ENCODE measurements at places on chromosomes 1 and 21.

DNA sequence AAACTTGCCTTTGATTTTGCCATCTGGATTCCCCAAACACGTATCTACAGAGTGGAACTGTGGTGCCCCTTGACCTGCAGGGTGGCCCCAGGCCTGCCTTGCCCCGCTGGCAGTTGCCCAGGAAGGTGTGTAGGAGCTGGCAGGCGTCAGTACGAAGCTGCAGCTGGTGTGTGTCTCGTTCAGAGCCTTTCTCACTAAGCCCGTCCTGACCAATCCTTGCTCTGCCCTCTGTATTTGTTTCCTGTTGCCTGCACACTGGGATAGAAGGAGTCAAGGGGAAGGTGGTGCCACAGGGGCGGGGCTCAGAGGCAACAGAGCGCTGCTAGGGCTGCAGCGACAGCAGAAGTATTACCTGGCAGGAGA lies 5.2 kb upstream of the VSIG8 start:
- DNase-seq = peak; percentile 61

GRCh38 chr21:32712043-32712442 lies 15.8 kb downstream of the SYNJ1 start:
- DNase-seq = no peak

GRCh38 chr1:229258757-229259060 lies 12.2 kb upstream of the RAB4A start:
- no peak for DNase-seq

GRCh38 chr1:202982715-202983430 lies 15.8 kb upstream of the CYB5R1 start:
- DNase-seq = no peak

DNA sequence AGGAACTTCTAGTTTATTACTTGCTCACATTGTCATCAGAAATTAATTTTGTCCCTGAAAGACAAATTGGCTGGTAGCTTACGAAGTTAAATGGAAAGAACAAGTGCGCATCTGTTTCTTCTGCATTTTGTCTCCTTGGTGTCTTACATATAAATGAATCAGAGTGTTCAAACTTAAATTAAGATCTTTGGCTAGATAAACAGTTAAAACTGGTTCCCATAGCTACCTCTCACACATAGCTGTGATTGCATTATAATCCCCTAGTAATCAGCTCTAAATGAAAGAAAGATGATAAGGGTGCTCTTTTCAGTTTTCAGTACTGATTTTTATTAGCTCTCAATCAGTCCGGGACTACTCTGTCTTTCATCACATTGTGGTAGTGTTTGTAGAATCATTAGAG lies 124.2 kb upstream of the LMO4 start:
- DNase-seq = no peak

DNA sequence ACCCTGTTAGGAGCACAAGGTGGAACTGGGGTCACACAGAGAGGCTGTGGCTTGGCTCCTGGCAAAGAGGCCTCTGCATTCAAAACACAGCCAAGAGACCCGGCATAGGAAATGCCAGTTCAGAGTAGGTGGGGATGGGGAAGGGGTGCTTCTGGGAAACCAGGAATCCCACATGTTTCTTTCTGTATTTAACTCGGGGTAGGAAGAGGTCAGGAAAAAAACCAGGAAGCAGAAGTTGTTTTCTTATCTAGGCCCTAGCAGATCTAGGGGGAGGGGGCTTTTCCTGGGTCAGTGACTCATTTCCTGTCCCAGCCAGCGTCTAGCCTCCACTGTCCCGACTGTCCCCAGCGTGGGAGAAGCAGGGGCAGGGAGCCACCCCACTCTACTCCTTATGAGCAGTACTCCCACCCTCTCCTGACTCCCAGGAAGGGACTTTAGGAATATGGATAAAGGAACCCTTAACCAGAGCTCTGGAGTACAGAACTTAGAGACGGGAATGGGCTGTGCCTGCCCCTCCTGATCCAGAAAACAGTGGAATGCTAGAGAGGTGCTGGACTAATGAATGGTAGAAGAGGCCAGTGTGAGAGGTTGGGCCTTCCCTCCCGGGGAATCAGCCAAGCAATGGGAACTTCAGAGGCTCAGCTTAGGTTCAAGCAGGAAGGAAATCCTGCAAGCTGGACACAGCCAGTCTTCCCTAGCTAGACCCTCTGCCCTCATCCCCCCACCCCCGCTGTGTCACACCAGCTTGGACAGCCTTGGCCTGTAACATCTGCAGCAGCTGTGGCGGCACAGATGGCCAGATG lies 5.7 kb downstream of the FHL3 start:
- peak; percentile 54 for DNase-seq

GRCh38 chr1:248627971-248628844 lies 6.7 kb downstream of the OR2T11 start:
- DNase-seq = no peak

GRCh38 chr1:63633281-63633680 lies 40.1 kb downstream of the PGM1 start:
- no peak for DNase-seq

- DNase-seq = no peak
Observed at GRCh38 chr21:38396325-38396724, 102.0 kb downstream of the ERG start.

DNA sequence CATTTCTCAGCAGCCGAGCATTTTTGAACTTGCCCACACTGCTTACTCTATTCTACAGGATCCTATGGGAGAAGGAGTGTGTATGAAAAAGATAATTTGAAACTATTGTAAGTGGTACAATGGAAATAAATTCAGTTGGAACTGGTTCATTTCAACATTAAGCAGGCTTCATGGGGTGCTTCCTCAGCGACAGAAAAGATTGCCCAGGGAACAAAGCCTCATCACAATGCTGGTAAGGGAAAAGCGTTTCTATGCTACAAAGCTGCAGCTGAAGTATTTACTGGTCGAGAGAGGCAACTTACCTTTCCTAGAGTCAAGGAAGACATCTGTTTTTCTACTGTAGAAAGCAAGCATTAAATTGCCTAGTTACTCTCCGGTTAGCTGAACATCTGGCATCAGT lies 568.2 kb upstream of the ZP4 start:
- DNase-seq = no peak

DNA sequence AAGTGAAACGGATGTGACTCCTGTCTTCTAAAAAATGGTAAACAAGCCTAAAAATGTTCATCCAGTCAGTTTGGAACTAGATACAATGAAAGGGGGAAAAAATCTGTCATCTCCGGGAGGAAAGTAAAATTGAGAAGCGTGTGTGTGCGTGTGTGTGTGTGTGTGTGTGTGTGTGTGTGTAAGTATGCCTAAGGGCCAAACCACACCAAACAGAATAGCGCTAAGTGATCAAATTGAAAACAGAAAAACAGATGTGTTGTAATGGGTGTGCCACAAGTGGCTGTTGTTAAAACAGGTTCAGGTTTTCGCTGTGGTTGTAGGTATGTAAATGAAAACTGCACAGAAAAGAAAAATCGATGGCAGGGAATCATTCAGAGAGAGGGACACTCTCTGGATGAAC lies 106.7 kb downstream of the RNF220 start:
- no peak for DNase-seq

GRCh38 chr1:47984175-47984789 lies 12.9 kb downstream of the TRABD2B start:
- no peak for DNase-seq

DNA sequence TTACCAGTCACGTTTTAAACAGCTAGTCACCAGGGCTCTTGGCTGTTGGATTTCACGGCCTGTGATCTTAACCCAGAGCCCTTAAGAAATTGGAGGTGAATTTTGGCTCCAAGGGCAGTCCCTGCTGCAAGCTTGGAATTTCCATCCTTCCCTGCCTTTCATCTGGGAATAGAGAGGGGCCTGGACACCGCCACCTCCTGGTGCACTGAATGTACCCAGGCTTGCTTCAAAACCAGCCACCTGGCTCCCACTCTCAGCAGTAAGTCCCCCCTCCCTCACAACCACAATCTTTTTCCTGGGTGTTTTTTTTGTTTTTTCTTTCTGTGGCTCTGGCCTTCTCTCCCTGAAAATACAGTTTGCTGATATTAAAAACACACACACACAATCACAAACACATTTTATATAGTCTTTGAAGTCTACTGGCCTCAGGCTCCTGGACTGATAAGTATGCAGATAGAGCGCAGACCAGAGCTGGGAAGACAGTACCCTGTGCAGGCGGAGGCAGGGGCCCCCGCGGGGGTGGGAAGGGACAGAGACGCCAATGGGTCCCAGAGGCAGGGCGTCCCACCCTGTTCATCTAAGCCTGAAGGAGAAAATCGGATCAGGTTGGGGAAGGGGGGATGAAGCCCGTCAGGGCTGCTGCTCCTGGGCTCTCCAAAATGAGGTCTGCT lies 65.8 kb upstream of the IGSF21 start:
- no peak for DNase-seq

DNA sequence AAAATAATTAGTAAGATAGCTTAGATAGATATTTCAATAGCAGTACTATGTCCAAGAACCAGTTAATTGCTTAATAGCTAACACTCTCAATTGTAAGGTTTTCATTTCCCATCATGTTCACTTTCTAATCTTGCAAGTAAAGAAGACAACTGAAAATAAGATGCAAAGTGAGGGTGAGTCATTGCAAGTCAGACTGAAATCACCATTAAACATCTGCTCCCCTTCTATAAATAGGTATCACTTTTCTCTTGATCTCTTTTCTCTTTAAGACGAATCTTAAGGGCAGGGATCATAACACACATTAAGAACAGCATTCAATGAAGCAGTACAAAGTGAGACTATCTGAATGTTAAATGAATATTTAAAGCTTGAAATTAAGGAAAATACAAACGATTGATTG lies 40.4 kb downstream of the UBR4 start:
- DNase-seq = no peak

- DNase-seq = peak; percentile 40
Observed at GRCh38 chr1:224182057-224182865, 779 bp upstream of the DEGS1 start.

- no peak for DNase-seq
Observed at GRCh38 chr1:5888606-5889211, 103.5 kb downstream of the NPHP4 start.

GRCh38 chr1:170567214-170567613 lies 35.2 kb downstream of the GORAB start:
- no peak for DNase-seq

- no peak for DNase-seq
Observed at GRCh38 chr1:87636198-87636892, 307.7 kb downstream of the LMO4 start.

DNA sequence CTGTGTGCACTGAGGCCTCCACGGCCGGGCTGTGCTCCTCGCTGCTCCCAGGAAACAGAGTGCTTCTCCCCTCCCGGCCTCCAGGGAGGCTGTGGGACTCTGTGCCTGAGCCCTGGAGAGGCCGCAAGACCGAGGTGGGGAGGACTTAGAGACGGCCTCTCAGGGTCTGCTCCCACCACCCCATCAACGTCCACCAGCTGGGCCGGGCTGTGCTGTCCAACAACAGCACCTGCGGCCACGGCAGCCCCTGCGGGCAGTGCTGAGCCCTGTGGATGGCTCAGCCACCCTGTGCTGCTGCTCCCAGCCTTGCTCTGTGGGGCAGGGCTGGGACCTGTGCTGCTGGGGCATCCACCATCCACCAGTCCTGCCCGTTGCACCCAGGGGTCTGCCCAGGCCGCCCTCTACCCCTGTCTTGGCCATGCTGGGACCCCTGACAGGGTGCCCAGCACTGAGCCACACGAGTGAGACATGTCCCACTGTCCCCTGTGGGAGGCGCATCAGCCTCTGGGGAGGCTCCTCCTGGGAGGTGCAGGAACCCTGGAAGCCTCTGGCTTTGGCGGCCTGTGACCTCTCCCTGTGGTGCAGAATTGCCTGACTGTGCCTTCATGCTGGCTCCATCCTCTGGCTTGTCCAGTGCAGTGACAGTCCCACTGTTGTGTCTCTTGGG lies 31.2 kb upstream of the LRRC3 start:
- no peak for DNase-seq

DNA sequence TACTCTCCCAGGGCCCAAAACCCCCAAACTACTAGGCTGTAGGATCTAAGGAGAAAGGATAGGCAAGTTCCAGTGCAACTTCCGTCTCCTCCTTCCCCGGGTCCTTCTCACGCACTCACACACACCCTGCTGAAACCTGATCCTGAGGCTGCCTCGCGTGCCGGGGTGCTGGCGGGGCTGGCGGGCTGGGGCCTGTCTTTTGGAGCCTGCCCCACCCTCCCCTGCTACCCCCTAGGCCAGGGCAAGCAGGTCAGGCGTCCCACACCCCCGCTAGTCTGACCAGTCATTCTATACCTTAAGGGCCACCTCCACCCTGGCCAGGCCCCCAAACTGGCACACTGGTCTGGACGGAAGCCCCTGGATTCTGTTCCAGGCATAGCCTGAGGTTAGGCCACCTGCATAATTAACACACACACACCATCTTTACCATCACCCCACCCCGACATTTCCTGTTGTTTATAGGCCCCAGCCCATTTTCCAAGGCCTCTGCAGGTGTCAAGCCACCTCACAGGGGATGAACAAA lies 48.3 kb upstream of the ARTN start:
- no peak for DNase-seq

- no peak for DNase-seq
Observed at GRCh38 chr1:8022395-8023286, 3.5 kb downstream of the ERRFI1 start.

DNA sequence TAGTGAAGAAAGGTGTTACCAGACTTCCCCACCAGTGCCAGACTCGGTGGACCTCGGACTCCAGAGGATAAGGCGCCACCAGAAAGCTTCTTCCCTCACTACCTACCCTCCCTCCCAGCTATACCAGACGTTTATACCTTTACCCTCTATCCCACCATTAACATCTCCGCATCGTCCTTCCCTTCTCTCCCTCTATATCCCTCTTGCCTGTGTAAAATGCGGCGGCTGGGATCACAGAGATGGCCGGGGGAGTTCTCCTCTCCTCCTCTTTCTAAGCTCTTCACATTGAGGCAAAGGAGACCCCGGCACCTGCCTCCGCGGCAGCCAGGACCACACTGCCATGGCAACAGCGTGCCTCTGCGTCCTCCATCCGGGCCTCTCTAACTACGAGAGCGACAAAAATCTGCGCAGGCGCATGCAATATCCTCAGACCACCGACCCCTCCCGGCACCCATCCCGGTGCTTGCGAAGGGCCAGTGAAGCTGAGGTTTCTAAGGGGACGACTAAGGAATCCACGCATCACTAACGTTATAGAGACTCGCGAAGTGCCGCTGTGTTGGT lies at the start of gene CCDC181:
Gene CCDC181, minus strand, starts transcription at position 394 of the 561 bp plus-strand sequence. CDS start 2,547 bp downstream, outside the sequence.
- DNase-seq = peak; percentile 87
